Gastrocnemius medialis (tissue), 4 donors: ENCODE measurements at places on chromosomes 1 and 21. TPM values are rescaled to one million over a fixed set of nuclear protein-coding genes. Genes with fewer than 3 reads are reported as not detected.

DNA sequence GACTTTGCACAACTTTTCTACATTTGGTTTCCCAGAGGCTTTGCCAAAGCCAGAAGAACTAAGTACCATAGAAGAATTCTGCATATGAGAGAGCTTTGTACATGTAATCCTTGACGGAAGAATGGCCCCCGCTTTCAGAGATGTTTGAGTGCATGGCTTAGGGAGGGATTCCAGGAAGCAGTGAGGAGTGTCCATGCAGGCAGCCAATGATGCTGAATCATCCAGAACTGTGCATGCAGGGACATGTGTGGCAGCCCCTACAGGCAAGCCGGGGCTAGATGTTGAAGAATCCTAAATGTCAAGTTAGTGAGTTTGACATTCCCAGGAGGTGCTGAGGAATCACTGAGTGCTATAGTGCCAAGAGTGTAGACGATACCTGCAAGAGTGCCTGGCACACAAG, 9.9 kb upstream of the HAO2 start:
- H3K27me3 ChIP-seq, result no peaks in the 10 kb centered on the region
- no peak for DNase-seq
- no peaks in the 10 kb centered on the region for H3K36me3 ChIP-seq
- H3K27ac ChIP-seq, result no peak overlapping the region

The LAMB3 gene
- total RNA-seq, result 0.61 TPM

- no peak for DNase-seq
- H3K36me3 ChIP-seq, result no peaks in the 10 kb centered on the region
- no peaks in the 10 kb centered on the region for H3K4me1 ChIP-seq
These were observed 624.8 kb upstream of the PTBP2 start for GRCh38 chr1:96096613-96097321.

The KRTAP19-5 gene
- not detected for total RNA-seq

DNA sequence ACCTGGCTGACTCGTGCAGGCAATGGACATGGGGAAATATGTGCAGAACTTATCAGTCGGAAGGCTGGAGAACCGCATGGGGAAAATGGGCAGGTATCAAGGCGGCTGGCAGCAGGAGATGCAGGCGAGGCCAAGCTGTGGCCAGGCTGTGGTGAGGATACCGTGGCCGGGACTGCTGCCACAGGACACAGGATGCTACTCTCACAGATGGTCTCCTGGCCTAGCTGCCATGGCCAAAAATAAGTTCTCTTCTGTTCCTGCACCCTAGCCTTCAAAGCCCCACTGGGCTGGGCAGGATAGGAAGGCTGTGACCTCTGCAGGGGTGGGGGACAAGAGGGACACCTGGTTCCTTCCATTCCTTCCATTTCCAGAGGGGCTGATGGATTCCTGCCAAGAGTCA, 26.4 kb downstream of the TEX35 start:
- peaks cover 45% of the 10 kb centered on the region for H3K4me1 ChIP-seq
- H3K27ac ChIP-seq, result peak overlapping the region; percentile 81
- DNase-seq, result peak; percentile 37
- no peaks in the 10 kb centered on the region for H3K36me3 ChIP-seq
- no peak overlapping the region for H3K4me3 ChIP-seq

- DNase-seq, result no peak
- peaks cover 6% of the 10 kb centered on the region for H3K36me3 ChIP-seq
- no peak overlapping the region for H3K27ac ChIP-seq
- no peaks in the 10 kb centered on the region for H3K4me1 ChIP-seq
- H3K27me3 ChIP-seq, result no peaks in the 10 kb centered on the region
These were observed 52.4 kb upstream of the SLFNL1 start for GRCh38 chr1:41073971-41074370.

DNA sequence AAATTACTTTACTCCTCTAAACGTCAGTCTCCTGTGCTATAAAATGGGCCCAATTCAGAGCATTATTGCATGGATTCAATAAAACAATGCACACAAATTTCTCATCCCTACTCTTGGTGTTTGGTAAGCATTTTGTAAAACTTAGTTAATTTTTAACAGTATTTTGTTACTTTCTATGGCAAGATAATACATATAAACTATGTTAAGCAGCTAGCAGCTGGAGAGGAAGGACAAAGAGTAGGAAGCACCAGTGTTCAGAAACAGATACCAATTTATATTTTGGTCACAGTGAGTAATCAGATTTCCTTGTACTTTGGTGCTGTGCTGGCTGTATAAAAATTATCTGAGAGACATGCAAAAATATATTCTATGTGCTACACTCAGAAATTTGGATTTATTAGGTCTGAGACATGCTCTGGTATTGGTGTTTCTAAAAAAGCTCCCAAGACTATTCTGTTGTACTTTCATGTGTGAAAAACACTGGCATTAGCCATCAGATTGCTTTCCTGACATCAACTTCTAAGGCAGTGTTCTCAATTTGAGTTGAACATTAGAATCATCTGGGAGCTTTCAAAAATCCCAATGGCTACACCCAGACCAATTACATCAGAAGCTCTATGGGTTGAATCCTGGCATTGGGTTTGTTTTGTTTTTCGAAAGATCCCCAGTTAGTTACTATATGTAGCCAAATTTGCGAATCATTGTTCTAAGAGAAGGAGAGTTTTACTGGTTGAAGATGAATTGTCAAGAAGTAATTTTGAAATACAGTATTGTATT, 100.3 kb upstream of the C1orf87 start:
- H3K36me3 ChIP-seq, result no peaks in the 10 kb centered on the region
- H3K27me3 ChIP-seq, result no peaks in the 10 kb centered on the region
- no peak overlapping the region for H3K27ac ChIP-seq
- H3K4me3 ChIP-seq, result no peak overlapping the region
- no peak for DNase-seq

DNA sequence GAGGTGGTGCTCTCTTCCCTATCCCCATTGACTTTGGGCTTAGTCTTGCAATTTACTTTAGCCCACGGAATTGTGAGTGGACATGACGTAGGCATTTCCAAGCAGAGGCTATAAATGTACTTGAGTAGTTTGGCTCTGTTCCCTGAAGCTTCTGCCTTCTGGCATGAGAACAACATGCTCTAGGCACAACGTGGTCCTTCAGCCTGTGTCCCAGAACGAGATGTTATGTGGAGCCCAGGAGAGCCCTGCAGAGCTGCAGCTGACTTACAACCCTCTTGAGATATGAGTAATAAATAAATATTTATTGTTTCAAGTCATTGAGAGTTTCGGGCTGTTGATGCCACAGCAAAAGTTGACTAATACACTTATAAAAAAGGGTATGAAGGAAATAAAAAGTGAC, 105.2 kb upstream of the HMGB4 start:
- no peaks in the 10 kb centered on the region for H3K4me1 ChIP-seq
- H3K27me3 ChIP-seq, result no peaks in the 10 kb centered on the region
- H3K36me3 ChIP-seq, result no peaks in the 10 kb centered on the region
- peak; percentile 51 for DNase-seq
- no peak overlapping the region for H3K27ac ChIP-seq
- no peak overlapping the region for H3K4me3 ChIP-seq

DNA sequence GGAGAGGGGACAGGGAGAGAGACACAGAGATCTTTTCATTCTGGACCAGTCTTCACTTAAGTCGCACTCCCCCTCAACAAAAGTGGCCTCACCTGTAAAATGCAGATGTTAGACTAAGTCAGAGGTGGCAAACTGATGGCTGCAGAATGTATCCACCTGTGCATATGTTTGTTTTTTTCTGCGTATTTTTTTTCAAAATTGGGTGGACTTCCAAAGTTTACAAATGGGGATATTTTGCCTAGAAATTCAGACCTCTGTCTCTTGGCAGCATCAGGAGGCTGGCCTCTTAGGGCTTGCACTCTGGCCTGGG, 525.0 kb downstream of the MATN1 start:
- no peaks in the 10 kb centered on the region for H3K27me3 ChIP-seq
- H3K4me1 ChIP-seq, result no peaks in the 10 kb centered on the region
- H3K4me3 ChIP-seq, result no peak overlapping the region
- no peak overlapping the region for H3K27ac ChIP-seq
- no peak for DNase-seq

DNA sequence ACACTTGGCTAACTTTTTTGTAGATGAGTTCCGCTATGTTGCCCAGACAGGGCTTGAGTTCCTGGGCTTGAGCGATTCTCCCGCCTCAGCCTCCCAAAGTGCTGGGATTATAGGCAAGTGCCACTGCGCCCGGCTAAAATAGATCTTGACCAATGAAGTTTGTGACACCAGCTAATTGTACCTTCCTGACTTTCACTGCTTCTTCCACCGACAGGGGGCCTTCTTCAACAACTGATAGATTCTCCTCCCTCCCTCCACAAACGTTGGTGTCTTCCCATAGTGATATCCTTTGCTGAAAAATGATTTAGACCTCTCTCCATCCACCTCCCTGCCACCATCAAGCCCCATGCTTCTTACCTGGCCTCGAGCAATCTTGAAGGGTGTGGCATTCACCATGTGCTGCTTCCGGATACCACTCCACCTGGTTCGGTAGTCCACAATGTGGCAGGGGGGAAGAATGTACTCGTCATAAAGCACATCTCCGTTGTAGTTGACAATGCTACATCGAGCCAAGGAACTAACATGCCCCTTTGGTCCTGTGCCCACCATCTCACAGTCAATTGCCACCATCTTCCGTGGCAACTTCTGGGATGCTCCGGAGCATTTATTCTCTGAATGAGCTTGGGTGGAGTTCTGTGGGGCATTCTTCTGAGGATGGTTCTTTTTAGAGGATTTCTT, 1.6 kb upstream of the METTL25B start:
- H3K27me3 ChIP-seq, result no peaks in the 10 kb centered on the region
- H3K4me1 ChIP-seq, result peaks cover 35% of the 10 kb centered on the region
- peak overlapping the region; percentile 77 for H3K4me3 ChIP-seq
- peaks cover 28% of the 10 kb centered on the region for H3K36me3 ChIP-seq
- no peak overlapping the region for H3K27ac ChIP-seq

GRCh38 chr21:31673321-31673912, 13.9 kb downstream of the SOD1 start:
- H3K4me3 ChIP-seq, result no peak overlapping the region
- no peak overlapping the region for H3K27ac ChIP-seq
- no peaks in the 10 kb centered on the region for H3K4me1 ChIP-seq

- DNase-seq, result no peak
- H3K4me3 ChIP-seq, result no peak overlapping the region
- no peaks in the 10 kb centered on the region for H3K4me1 ChIP-seq
- H3K27me3 ChIP-seq, result no peaks in the 10 kb centered on the region
- no peak overlapping the region for H3K27ac ChIP-seq
These were observed 80.6 kb downstream of the PAPPA2 start for GRCh38 chr1:176543360-176544129.

The FAM131C gene
- not detected for total RNA-seq

The VWA5B1 gene
- total RNA-seq, result not detected

The MIXL1 gene
- total RNA-seq, result not detected

- no peaks in the 10 kb centered on the region for H3K27me3 ChIP-seq
- H3K36me3 ChIP-seq, result no peaks in the 10 kb centered on the region
- no peak overlapping the region for H3K27ac ChIP-seq
- no peak for DNase-seq
These were observed 22.5 kb upstream of the KCNE1 start for GRCh38 chr21:34534522-34534921.

DNA sequence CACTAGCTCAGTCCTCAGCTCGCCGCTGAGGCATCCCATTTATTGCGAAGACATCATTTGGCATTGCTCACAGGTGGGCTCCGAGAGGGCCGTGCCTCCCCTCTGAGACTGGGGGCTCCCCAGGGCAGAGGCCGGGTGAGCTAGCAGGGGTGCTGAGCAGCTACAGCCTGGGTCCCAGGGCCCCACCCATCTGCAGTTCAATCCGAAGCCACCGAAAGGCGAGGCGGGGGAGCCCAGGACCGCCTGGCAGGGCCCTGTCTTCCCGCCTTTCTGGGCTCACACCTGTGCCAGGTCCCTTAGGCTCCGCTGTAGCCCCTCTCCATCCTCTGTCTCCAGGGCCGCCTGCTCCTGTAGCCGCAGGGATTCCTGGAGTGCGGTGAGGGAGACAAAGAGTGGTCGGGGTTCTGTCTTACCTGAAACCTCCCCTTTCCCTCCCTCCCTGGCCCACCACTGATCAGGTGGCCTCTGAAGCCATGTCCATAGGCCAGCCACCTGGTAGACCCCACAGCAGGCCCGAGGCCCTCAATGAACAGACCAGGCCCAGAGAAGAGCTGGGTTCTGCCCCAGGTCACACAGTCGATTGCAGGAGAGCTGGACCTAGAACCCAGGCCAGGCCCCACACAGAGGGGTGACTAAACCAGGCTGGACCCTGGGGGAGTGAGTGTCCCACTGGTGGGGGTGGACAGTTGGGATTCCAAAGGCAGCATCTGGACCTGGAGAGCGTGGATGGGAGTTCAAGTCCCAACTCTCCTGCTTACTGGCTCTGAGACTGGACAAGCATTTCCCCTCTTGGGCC, 18.1 kb upstream of the NBPF1 start:
- H3K27ac ChIP-seq, result no peak overlapping the region
- H3K4me1 ChIP-seq, result peaks cover 4% of the 10 kb centered on the region
- no peak for DNase-seq
- no peaks in the 10 kb centered on the region for H3K27me3 ChIP-seq
- peaks cover 60% of the 10 kb centered on the region for H3K36me3 ChIP-seq

DNA sequence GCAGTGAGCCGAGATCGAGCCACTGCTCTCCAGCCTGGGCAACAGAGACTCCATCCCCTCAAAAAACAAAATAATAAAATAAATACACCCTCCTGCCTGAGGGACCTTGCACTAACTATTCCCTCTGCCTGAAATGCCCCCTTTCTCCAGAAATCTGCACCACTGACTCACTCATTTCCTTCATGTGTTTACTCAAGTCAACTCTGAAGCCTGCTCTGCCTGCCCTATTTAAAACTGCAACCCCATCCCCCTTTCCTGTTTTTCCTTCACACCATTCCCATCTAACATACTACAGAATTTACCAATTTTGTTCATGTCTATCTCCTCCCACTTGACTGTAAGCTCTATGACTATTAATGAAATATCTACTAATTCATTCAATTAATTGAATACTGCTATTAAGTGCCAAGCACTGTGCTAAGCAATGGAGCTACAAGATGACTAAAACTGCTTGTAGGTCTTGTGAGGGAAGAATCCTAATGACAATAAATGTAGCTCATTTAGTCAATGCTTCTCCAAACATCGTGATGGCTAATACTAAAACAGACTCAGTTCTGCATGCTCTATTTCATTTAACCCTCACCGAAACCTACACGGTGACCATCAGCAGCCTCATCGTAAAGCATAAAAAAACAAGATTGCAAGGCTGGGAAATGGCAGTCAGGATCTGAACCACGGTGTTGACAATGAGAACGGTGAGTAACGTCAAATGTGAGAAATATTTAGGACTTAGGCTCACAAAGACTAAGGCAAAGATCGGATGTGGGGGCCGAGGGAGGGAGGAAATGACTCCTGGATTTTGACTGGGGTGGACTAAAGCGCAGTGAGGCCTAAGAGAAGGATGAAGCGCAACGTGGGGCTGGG, 749 bp upstream of the TMEM39B start:
- H3K27me3 ChIP-seq, result no peaks in the 10 kb centered on the region
- H3K36me3 ChIP-seq, result peaks cover 9% of the 10 kb centered on the region
- H3K4me3 ChIP-seq, result peak overlapping the region; percentile 92
- H3K27ac ChIP-seq, result peak overlapping the region; percentile 97

- no peaks in the 10 kb centered on the region for H3K27me3 ChIP-seq
- peak; percentile 51 for DNase-seq
- no peak overlapping the region for H3K4me3 ChIP-seq
These were observed 22.5 kb upstream of the UHMK1 start for GRCh38 chr1:162475089-162475488.

The HMGCS2 gene
- total RNA-seq, result 2.2 TPM

The DIRAS3 gene
- 0.59 TPM for total RNA-seq

GRCh38 chr1:117669572-117669971, 63.7 kb downstream of the TENT5C start:
- H3K36me3 ChIP-seq, result no peaks in the 10 kb centered on the region
- peaks cover 25% of the 10 kb centered on the region for H3K4me1 ChIP-seq
- no peak for DNase-seq
- H3K27ac ChIP-seq, result no peak overlapping the region
- no peak overlapping the region for H3K4me3 ChIP-seq
- H3K27me3 ChIP-seq, result no peaks in the 10 kb centered on the region
